ENCODE measurements at places on chromosomes 7 and 10.

- no peak for DNase-seq
These were observed 42.6 kb upstream of the AMPH start for GRCh38 chr7:38673795-38674194.

DNA sequence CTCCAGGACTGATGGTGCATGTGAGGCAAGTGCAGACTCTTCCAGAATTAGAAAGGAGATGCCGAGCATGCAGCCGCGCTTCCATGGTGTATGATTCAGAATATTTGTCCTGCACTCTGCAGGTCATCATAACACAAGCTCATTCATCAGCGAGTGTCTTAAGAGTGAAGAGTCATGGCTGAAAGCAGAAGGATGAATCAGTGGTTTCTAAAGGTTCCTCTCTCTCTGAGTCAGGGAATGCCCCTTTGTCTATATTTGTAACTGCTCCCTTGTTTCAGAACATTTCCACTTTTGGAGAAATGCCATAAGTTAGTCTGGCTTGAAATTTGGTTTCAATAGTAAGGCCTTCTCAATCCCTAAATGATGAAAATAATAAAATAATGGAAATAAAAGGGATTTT, 52.3 kb downstream of the HECW1 start:
- no peak for DNase-seq

DNA sequence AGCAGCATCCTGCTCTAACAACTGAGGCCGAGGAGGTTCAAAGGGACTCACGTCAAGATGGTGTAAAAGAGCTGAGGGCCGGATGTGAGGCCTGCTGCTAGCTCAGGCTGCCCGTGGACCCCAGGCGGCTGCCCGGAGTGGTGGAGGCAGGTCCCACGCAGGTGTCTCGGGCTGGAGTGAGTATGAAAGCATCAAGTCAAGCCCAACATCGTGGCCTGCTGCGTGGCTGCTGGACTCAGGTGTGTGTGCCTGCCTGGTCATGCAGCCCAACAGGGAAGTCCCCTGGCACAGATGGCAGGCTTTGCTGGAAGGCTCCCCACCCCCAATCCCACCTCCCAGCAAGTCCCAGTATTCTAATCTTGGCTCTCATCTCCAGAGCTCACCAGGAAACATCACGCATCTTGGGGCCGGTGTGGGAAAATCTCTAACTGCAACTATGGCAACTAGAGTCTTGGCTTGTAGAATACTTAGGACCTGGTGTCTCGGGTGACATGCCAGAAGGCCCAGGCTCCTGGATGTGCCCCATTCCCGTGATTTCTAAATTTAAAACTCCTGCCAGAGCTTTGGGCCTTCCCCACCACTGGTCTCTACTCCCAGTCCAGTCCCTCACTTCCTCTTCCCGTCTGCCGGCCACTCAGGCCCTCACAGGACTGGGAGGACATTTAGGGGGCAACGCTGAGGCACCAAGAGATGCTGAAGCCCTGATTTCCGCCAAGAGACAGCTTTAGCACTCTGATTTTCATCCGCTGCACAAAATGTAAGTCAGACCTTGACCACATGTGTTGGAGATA, 85.9 kb downstream of the PRKAG2 start:
- no peak for DNase-seq

DNA sequence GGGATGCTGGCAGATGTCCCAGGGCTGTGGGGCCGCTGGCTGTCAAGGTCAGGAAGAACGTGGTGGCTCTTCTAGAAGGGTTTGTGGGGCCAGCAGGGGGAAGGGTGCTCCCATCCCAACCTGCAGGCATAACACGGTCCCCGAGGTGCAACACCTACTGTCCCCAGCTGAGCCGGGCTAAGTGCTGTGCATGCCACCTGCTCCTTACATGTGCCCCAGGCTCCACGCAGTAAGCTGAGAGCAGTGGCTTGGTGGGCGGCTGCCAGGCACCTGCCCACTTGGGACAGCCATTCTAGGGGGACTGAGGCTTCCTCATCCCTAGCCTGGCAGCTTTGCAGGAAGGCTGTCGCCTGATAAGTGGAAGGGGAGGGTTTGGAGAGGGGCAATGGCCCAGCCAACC, 14.2 kb upstream of the ZNF735 start:
- DNase-seq, result no peak

- no peak for DNase-seq
These were observed 974.5 kb downstream of the LRMDA start for GRCh38 chr10:76405922-76406321.

DNA sequence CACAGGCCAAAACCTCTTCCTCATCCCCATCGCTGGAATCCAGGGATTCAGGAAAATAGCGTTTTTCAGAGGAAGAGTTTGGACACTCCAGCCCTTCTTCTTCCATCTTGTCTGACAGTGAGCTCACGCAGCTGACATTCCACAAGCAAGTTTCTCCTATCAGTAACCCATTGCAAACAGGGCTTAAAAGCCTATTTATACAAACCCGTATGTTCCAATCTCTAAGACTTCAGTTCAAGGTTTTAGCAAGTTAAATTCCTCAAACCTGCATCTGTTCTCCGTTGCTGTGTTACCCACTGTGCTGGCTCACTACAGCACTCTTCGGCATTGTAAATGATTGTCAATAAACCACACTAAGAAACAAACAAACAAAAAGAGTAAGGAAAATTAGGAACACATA, 373 bp downstream of the DHX32 start:
- no peak for DNase-seq

DNA sequence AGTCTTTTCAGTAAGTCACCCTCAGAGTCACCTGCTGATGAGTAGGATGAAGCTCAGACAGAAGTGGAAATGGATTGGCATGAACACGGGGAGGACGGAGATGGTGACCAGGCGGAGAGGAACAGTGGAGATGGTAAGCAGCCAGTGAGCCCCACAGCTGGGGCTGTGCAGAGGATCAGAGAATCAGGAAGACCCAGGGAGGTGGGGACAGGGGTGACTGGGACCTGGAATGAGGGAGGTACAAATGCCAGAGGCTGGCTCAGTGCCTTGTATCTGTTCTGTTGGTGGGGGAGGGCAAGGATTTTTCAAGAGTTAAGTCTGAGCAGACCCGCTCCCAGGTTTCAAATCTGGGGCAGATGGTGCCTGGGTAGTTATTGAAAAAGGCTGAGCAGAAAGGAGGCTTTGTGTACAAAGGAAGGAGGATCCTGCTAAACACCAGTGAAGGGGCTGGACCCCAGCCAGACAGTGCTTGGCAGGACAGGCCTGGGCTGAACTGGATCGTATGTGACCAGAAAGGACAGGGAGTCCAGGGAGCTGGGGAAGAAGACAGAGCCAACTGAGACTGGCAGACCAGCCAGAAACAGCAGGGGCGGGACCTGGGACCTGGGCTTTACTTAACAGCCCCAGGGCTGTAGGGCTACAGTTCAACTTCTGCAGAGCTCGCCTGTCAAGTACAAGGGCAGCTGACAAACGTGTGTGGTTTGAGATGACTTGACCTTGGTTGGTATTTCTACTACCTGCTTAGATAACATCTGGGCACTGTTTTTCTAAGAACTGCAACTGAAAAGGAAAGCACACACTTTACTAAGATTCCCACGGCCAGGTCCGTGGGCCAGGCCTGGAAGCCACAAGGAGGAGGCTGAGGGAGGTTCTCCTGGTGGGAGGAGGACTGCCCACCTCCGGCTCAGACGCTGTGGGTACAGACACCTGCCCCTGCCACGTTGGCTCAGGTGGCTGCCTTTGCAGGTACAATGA, 13.2 kb upstream of the FRMPD2 start:
- no peak for DNase-seq

- no peak for DNase-seq
These were observed 35.2 kb downstream of the ADCYAP1R1 start for GRCh38 chr7:31087351-31087750.

Measured in SHP77 treated with DMSO at 0.1 percent for 48 hours (cell line).